ENCODE measurements at places on chromosomes 12 and 14.

DNA sequence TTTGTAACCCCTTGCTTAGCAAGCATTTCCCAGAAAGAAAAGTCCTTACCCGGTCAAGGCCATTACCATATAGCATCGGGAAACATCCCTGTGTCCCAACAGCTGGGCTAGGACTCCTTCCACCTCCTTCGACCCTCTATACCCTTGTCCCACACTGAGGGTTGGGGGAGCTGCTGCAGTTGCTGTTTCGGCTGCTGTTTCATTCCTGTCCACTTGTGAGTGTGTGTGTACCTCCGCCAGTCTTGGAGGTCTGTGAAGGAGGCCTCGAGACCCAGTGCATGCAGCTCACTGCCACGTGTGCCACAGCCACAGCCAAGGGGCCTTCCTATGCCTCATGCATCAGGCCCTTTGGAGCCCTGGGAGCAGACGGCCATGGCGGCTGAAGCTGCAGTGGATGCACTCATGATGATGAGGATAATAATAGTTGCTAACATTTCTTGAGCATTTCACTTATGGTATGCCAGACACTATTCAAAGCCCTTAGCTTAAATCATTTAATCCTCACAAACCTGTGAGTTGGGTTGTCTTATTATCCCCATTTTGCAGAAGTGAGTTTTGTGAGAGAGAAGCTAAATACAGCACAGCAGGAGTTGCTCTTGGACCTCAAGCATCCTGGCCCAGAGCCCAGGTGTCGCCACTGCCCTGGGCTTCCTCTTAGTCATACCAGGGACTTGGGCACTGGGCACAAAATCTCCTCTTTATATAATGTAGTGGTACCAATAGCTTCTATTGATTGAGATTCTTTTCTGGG, 156.5 kb downstream of the PRKCH start:
- DNase-seq, result no peak

- no peak for DNase-seq
Observed at GRCh38 chr14:99131632-99132271, 140.2 kb downstream of the BCL11B start.

GRCh38 chr12:6334940-6335450, 6.9 kb downstream of the TNFRSF1A start:
- no peak for DNase-seq

GRCh38 chr12:27133022-27133590, 50.7 kb upstream of the C12orf71 start:
- DNase-seq, result no peak

DNA sequence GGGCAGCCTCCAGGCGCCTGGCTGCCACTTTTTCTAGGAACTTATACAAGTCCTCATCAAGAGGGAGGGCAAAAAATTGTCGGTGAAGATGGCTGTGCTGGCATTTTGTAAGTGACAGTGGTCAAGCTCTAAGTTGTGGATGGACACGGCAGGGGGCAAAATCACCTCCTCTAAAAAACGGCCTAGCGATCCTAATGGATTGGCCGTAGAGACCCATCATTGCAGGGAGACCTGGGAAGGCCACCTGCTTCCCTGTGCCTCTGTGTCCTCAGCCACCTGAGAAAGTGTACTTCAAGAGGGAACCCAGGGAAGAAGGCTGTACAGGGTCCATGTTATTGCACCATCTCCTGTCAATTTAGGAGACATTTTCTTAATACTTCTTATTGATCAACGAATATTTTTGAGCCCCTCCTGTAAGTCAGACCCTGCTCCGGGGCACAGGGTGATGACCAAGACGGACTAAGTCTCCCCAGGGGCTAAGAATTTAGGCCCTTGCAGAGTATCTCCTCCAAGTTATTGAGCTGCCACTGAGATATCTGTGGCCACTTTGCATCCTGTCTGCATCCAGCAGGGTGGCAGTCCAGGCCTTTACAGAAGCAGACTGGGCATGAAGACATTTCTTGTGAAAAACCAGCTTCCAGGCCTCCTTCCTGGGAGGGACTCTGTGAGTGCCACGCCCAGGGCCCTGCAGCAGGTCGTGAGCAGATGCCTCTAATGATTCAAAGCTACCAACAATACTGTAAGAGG, 40.5 kb downstream of the PSMA6 start:
- no peak for DNase-seq

- DNase-seq, result no peak
Observed at GRCh38 chr14:80956922-80957321, 1.5 kb downstream of the TSHR start.
